GM13977 (cell line): ENCODE measurements at places on chromosomes 12 and 14.

DNA sequence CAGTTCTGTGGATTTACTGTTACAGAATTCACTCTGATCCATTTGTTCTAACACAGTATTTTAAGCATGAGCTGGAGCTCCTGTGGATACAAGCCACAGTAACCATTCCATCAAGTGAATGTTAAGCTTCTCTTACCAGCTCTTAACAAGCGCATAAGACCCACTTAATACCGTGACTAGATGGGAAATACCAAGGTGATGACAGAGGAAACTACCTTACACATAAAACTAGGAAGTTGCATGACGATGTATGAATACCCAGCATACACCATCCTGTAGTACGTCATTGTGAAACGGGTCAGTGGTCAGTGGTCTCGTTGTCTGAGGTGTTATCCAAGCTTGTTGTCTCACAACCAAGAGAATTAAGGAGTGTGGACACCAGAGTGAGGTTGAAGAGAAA lies 2.0 kb upstream of the GALC start:
- DNase-seq = peak; percentile 51

- DNase-seq = peak; percentile 38
These were observed 712 bp upstream of the FZD10 start for GRCh38 chr12:130161261-130162243.

DNA sequence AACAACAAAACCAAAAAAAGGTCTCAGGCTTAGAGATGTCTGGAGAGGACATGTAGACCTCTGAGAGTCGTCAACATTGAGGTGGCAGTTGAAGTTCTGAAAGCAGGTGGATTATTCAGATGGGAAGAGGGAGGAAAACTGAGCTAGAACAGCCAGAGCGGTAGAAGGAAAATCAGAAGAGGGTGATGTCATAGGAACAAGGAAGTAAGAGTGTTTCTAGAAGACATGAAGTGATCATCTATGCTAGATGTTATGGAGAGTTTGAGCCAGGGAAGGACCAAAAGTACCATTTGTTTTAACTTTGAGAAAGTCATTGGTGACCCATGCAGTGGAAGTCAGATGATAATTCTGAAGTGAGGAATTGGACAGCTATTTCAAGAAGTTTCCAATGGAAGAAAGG lies 316.2 kb upstream of the RGS6 start:
- no peak for DNase-seq

DNA sequence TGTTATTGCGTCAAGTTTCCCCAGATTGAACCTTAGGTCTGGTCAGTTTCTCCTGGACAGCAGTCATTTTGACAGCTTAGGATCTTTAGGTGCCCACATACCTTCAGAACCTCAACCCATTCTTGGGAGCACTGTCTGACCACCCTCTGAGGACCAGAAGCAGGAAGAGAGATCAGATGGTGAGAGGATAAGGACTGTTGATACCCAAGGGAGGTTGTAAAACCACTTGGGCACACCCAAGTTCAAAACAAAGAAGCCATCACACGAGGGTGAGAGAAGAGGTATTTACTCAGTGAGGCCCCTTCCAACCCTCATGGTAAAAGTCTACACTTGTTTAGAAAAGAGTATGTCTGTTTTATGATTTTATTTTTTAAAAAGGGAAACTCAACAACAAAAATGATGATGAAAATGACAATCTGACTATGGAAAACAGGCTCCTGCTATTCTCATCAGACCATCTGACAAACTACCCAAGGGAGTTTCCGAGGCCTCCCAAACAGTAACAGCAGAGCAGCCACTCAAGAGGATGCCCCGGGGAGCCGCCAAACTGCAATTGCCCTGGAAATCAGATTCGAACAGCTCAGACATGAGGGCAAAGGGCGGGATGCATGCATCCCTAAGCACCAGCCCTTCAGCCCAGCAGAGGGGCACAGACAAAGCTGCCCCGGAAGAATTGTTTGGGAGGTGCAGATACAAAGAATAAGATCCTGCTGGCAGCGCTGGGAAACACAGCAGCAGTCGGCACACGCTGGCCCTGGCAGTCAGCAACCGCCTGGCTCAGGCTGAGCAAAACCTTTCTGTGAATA lies 162.6 kb upstream of the PLEKHG7 start:
- no peak for DNase-seq

DNA sequence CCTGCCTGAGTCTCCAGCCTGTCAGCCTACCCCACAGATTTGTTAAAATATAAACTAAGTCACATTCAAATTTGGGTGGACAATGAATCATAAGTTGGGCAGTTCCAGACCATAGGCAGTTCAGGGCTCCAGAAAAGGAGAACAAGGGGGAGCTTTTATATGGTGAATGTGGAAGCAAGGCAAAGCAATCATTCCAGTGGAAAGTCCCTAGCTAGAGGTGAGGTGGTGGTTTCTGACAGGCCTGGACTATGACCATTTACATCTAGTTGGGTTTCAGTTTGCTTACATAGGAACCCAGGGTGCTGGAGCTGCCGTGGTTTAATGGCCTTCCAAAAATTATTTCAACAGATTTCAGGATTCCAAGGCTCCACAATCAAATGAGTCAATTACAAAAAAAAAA lies 207.3 kb downstream of the AEBP2 start:
- no peak for DNase-seq

GRCh38 chr14:72781561-72782508 lies 112.1 kb downstream of the DPF3 start:
- no peak for DNase-seq

DNA sequence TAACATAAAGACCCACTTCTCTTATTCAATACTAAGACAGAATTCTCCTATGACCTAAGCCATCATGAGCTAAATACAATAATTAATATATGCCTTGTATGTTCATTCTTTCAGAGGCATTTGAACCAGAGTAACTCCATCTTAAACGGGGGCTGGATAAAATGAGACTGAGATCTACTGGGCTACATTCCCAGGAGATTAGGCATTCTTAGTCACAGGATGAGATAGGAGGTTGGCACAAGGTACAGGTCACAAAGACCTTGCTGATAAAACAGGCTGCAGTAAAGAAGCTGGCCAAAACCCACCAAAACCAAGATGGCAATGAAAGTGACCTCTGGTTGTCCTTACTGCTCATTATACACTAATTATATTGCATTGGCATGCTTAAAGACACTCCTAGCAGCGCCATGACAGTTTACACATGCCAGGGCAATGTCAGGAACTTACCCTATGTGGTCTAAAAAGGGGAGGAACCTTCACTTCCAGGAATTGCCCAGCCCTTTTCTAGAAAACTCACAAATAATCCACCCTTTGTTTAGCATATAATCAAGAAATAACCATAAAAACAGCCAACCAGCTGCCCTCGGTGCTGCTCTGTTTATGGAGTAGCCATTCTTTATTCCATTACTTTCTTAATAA lies 260.7 kb downstream of the SSPN start:
- DNase-seq = no peak

- no peak for DNase-seq
These were observed 2.4 kb downstream of the C12orf75 start for GRCh38 chr12:105332925-105333324.

- no peak for DNase-seq
These were observed 52.0 kb downstream of the WASHC3 start for GRCh38 chr12:102009796-102010195.

DNA sequence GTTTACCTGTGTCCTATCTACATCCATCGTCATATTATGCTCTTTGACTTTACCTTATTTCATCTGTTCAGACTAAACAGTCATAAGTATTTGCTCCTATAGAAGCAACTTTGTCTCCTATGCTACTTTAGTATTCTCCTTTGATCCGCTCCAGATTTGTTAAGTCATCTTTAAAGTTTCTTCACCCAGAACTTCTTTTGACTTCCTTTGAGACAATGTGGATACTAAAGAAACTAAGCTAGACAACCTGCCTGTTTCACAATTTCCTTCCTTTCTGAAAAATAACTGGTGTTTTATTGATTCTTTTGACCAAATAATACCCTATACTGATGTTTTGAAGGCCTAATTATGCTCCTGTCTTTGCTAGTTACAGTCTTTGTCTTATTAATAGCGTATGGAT lies 30.0 kb upstream of the LRRK2 start:
- DNase-seq = no peak

- DNase-seq = no peak
These were observed 212.2 kb downstream of the ZFP36L1 start for GRCh38 chr14:68580671-68581070.

GRCh38 chr12:32490801-32491200 lies 91.4 kb downstream of the FGD4 start:
- no peak for DNase-seq

DNA sequence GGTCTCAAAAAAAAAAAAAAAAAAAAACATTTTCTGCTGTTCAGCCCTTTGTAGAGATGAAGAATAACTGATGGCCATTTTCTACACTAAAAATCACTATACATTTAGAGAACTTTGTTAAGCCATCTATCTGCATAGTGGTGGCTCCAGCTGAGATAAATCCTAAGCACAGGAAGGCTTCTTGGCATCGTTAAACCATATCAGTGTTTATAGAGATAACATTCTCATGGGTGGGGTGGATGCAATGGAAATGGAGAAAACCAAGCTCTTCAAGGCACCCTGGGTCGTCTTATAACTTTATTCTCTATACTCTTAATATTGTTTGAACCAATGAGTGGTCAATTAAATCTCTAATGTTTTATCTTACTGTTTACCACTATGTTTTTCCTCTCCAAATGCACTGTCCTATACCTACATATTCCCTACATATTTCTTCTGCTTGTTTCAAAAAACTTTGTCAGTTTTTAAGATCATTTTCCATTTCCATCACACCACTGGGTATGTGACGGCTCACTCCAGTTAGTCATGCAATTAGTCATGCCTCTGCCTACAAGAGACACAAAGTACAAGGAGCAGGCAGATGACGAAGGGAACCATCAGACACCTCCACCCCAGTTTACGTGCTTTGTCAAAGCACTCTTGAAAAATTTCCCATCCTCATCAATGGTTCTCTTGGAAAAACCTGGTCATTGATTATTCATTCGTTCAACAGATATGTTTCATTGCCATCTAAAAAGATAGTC lies 119.3 kb upstream of the OVCH1 start:
- DNase-seq = no peak

GRCh38 chr14:90255871-90256270 lies 482 bp upstream of the PSMC1 start:
- no peak for DNase-seq

DNA sequence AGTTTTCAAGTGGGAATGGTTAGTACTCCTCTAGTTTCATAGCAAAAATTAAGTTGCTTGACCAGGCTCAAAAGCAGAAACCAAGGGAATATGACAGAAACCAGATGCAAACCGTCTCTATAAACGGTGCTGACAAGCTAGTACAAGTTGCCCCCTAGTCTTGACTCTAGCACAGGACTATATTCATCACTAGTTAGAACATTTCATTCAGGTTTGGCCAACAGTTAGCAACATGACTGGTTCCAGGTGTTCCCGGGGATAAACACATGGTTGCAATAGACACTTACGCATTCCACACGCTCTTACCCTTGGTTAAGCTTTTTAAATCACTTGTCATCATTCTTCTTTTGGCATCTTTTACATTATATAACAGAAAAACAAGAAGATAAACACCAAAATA lies 103.6 kb downstream of the SCFD1 start:
- DNase-seq = no peak

- DNase-seq = no peak
These were observed 1.9 kb downstream of the SLC6A15 start for GRCh38 chr12:84910549-84911241.

DNA sequence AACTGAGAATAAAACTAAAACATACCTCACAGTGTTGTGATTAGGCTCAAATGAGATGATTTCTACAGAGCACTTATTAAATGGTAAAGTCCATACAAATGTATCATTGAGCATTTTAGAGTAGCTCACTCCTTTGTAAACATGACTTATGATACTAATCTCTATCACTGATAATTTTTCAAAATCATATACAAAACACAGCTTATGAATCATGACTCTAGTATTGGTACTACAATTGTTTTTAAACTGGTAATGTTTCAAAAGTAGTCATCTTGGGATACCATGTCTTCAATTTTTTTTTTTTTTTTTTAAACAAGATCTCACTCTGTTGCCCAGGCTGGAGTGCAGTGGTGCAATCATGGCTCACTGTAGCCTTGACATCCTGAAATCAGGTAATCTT lies 40.1 kb upstream of the KRR1 start:
- no peak for DNase-seq

GRCh38 chr12:76422543-76423438 lies 74.6 kb upstream of the BBS10 start:
- no peak for DNase-seq

GRCh38 chr12:56159482-56160192 lies 1.5 kb downstream of the MYL6 start:
- no peak for DNase-seq

DNA sequence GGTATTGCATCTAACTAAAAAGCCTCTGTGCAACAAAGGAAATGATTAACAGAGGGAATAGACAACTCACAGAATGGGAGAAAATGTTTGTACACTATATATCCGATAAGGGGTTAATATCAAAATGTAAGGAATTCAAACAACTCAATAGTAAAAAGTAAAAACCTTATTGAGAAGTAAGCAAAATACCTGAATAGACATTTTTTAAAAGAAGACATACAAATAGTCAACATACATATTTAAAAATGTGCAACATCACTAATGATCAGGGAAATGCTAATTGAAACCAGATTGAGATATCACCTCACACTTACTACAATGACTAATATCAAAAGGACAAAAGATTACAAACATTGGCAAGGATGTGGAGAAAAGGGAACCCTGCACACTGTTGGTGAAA lies 31.9 kb upstream of the LGR5 start:
- DNase-seq = no peak

GRCh38 chr12:20931894-20932293 lies 121.4 kb downstream of the SLCO1B3 start:
- DNase-seq = no peak

GRCh38 chr12:67415473-67415872 lies 146.3 kb downstream of the CAND1 start:
- no peak for DNase-seq

GRCh38 chr12:110622582-110622981 lies 8.7 kb downstream of the TCTN1 start:
- no peak for DNase-seq

GRCh38 chr12:115225845-115226244 lies 541.9 kb upstream of the TBX3 start:
- no peak for DNase-seq

DNA sequence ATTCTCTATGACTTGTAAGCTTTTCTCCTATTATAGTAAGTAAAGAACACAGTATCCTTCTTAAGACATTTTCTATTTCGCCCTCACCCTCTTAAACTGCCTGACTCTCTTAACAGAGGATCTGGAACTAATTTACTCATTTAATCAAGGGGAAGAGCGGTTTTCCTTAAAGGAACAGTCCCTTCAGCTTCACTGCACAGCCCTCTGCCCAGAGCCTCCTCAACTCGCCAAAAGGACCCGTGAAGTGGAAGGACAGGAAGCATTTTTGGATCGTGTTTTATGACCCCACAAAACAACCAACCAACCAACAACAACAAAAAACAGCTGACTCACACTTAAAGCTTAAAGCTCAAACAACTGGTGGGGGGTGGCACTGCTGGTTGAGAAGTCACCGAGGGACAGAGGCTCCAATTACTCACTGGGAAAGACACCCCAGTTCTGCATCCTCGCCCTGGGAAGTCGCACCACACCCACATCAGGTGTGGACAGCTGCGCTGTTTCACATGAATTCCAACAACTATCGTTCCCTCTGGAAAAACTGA lies 35.7 kb downstream of the NID2 start:
- DNase-seq = no peak
